ENCODE measurements at places on chromosomes 4 and X.

DNA sequence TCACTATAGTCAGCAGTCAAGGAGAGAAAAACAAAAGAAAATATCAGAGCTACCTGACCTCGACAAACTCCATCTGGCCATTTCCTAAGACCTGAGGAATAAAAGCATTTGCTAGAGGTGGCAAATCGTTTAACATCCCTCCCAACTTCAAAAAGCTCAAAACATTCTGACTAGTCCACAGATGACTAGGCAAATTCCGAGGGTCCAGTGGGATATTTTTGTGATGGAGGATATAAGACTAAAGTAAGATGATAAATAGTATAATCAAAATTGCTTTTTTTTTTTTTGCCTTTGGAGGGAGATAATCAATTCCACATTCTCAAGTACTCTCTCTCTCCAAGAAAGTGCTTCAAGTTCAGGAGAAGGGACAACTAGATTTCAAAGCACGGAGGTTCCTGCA lies 119.1 kb upstream of the ETNPPL start:
- peak; percentile 74 for DNase-seq

DNA sequence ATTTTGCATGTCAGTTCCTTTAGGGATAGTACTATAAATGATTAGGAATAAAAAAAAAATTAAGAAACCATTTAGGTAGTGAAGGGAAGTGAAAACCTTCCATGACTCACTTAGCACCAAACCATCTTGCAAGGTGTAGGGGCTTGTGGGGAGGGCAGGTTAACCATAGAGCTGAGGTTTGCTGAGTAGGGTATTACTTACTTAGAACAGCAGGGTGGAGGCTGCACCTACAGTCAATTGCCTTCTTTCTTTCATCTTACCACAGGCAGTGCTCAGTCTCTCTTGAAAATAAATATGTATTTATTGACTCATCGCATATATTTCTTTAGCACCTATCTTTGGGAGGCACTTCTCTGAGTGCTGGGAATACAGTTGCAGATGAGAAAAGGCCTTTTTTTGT lies 104.9 kb upstream of the GIMD1 start:
- DNase-seq, result no peak

GRCh38 chr4:75542824-75543223 lies 13.0 kb upstream of the ODAPH start:
- peak; percentile 90 for DNase-seq

DNA sequence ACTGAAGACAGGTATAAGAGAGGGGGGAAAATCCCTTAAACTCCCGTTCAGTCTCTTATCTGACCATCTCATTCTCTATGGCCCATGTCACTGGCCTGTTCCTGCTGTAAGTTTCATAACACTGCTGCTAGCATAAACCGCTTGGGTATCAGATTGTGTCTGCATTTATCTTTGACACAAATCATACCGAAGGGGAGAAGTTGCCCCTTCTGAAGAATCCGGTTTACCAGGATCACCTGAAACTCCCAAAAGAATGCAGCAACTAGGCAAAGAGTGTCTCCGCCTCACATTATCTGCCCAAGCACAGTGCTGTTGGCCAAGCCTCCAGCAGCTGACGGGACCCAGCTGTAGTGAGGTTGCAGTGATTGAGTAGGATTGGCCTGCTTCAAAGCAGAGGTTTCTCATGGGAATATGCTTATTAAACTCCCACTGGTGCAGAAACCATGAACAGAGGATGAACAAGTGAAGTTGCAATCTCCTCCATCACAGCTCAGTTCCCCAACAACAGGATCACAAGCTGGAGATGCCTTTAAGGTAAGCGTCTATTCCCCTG lies 71.3 kb upstream of the PUDP start:
- DNase-seq, result no peak

GRCh38 chr4:102217345-102217744 lies 127.9 kb downstream of the SLC39A8 start:
- no peak for DNase-seq

- DNase-seq, result no peak
These were observed 36.3 kb upstream of the GATB start for GRCh38 chr4:151797131-151797530.

DNA sequence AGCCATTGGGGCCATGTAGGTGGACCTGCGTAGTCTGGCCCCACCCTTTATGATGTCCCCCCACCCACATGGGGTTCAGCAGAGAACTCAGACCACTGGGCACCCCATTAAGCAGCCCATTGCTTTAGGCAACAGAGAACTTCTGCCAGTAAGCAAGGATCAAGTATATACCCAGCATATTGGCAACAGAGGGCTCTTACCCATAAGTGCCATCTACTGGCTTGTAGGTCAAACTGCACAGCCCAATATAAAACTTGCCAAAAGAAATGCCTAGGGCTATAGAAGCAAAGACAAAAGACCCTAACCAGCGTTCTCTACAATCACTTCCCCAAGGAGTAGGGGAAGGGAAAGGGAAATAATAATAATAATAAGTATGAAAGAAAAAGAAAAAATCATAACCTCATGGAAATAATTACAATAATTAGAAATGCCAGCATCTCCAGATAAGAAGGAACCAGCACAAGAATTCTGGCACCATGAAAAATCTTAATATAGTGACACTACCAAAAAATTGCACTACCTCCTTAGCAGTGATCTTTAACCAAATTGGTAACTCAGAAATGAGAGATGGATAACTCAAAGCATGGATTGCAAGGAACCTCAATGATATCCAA lies 1090.7 kb downstream of the FAT4 start:
- DNase-seq, result peak; percentile 49

- peak; percentile 41 for DNase-seq
These were observed at the start of gene SORBS2 for GRCh38 chr4:185811509-185812364. Gene SORBS2 (minus strand): TSS chr4:185812194. CDS start chr4:185690571, 121,623 bp downstream.

GRCh38 chr4:2800691-2801596 lies 8.1 kb downstream of the SH3BP2 start:
- peak; percentile 78 for DNase-seq

GRCh38 chr4:90476019-90476418 lies 348.8 kb downstream of the CCSER1 start:
- no peak for DNase-seq

GRCh38 chrX:13547671-13548070 lies 21.7 kb upstream of the EGFL6 start:
- no peak for DNase-seq

DNA sequence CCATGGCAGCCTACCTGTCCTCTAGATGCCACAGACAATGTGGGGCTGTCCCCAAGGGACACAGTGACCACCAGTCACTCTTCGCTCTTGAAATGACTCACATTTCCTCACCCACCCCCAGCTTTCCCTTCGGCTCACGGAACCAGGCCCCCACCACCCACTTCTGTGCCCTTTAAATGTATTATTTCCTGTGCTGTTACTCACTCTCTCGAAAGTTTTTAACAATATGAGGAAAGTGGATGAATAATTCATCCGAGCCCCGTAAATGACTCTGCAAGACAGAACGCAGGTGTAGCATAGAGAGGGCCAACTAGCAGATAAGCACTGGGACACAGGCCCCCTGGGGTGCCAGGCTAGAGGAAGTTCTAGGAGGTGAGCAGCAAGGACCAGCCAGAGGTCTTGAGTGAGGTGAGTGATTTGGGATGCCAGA lies 179.5 kb upstream of the TBL1X start:
- DNase-seq, result no peak

DNA sequence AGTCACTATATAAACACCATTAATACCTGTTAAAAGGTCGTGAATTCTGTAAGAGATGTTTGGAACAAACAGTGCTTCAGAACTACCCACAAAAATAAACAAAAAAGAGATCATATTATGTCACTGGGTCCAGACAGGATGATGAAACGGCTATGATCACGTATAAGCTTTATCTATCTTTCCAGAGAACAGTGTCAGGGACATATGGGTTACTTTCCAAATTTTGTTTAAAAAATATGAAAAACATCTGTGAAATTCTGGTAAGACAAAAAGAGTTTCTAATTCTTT lies 90.0 kb downstream of the SORBS2 start:
- no peak for DNase-seq

DNA sequence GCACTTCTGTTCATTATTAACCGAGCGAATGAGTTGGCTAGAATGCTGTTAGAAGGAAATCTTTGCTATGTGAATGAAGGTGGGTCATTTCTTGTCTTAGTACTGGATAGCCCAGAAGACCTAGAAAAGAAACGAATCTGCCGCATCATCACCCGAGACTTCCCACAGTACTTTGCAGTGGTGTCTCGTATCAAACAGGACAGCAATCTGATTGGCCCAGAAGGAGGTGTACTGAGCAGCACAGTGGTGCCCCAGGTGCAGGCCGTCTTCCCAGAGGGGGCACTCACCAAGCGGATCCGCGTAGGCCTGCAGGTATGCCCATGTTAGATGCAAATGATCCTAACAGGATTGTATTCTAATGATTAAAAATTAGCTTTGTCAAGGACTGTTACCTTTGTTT lies 286.3 kb downstream of the ANK2 start:
- no peak for DNase-seq

DNA sequence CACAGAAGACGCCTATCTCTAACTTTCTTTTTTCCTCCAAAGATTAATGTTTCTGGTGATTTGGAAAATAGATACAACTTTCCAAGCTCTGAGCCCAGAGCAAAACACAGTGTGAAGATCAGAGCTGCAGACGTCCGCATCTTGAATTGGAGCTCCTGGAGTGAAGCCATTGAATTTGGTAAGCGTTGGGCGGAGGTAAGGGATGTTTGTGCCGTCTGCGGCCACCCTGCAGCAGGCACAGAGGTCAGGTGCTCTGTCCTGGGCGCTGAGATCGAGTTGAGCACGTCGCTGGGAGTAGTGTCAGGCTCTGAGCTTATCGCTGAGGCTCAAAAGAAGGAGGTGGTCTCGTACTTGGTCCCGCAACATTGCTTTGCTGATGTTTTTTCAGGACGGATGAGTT lies 31.8 kb downstream of the CSF2RA start:
- DNase-seq, result no peak

DNA sequence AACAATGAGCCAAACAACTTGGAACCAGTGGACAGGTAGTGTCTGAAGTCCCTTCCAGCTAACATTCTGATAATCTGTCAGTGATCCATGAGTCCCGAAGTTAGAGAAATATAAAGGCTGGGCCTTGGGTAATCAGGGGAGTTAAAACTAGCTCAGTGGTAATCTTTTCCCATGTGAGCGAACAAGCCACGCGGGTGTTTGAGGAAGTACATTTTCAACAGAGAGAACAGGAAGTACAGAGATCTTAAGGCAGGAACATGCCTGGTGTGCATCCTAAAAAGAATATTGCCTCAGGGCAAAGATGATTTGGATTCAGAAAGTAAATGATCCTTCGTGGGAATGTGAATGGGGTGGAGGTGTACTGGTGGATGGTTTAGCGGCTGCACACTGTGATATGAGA lies 42.9 kb downstream of the FNIP2 start:
- DNase-seq, result no peak

DNA sequence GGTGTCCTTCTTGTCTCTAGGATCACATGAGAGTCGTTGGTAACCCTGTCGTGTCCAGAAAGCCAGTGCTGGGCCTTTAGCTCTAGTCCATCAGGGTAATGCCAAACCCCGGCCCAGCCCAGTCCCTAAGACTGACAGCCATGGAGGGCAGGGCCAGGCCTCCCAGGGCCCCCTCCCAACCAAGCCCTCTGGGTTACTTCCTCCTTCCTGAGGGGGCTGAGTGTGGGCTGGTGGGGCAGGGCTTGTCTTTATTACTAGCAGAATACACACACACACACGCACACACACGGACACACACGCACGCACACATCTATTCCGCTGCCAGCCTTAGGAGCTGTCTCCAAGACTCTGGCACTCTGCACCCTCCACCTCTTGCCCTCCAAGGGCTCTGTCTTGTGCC lies 35.6 kb upstream of the CDKN2AIP start:
- no peak for DNase-seq

GRCh38 chr4:75745721-75746199 lies 21.4 kb downstream of the USO1 start:
- DNase-seq, result no peak

DNA sequence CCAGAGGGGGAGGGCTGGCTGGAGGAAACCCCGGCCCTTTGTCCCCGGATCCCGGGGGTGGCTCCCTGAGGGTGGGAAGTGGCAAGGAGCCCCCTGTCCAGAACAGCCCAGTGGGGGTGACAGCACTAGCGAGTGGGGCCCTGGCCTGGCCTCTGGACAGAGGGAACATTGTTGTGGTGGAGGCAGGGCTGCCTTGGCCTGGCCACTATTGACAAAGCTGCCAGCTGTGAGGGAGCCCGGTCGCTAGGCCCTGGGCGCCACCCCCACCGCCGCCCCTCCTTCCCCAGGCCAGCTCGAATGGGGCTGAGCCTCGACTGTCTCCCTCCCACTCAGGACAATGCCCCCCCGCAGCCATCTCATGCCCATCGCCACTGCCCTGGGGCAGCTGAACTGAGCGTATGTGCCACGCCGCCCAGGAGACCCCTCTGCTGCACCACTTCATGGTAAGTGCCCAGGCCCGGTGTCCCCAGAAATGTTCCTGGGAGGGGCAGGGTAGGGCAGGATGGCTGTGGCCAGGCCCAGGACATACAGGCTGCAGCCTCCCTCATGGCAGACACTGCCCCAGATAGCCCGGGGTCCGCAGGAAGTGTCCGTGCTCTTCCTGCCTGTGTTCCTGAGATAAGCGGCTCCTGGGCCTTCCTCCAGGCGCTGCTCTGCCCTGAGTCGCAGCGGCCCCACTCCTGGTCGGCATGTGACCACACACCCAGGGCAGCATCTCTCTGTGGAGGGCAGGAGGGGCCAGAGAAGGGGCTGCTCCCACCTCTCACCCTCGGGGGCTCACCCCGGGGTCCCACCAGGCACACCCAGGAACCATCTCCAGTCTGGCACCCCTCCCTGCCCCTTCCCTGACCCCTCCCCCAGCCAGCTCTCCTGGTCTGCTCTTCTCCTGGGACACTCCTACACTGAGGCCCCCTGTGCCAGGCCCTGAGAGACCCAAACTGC lies 1.4 kb downstream of the PLXNB3 start:
- DNase-seq, result no peak

- DNase-seq, result no peak
These were observed 46.3 kb downstream of the TEX13B start for GRCh38 chrX:107935664-107936433.

- DNase-seq, result peak; percentile 46
These were observed 18.4 kb downstream of the IQSEC2 start for GRCh38 chrX:53262918-53263394.

GRCh38 chrX:24646745-24647182 lies 383 bp downstream of the PCYT1B start:
- peak; percentile 5 for DNase-seq

- peak; percentile 8 for DNase-seq
These were observed 100.1 kb upstream of the VCX3B start for GRCh38 chrX:8364369-8365141.

GRCh38 chr4:110540581-110540980 lies 64.6 kb downstream of the ENPEP start:
- DNase-seq, result peak; percentile 61

DNA sequence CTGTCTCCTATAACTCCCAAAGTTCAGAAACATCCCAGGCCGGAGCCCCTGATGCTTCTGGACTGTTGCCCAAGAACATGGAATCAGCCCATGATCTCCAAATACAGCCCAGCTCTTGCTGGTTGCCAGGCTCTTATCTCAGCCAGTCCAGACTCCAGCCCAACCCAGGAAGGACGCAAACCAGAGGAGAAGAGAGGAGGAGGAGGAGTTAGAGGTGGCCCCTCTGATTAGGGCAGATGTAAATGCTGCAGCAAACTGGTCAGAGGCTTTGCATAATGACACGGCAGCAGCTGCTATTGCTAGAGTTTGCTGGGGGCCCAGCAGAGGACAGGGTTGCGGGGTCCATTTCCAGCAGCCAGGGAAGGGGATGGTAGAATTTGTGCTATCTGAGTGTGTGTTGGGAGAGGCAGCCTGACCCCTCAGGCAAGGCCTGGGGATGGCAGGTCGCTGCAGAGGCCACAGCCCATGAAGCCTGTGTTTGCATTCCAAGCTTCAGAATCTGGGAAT lies 4.2 kb upstream of the OTUD5 start:
- DNase-seq, result no peak

- no peak for DNase-seq
These were observed 85.1 kb downstream of the SLC2A9 start for GRCh38 chr4:9936129-9936644.
